Stimulated activated CD4-positive, alpha-beta T cell treated with anti-CD3 and anti-CD28 coated beads, Interleukin-4, amount 100 ng/mL, for 48 hours (primary cell): ENCODE measurements at places on chromosomes 4 and X.

DNA sequence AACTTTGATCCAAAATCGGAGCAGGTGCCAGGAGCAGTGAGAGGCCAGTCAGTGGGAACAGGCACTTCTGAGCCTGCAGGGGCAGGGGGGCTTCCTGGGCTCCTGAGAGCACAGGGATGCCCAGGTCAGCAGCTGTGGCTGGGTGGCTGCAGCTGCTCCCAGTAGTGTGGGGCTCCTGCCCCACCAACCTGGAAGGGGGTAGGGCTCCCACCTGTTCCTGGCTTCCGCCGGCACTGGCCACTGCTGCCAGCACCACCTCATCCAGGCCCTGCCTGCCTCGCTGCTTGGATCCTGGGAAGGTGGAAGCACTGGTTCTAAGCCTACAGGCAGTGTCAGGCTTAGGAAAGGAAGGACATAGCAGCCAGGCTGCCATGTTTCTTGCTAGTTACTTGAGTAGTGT, 18.6 kb downstream of the GRK4 start:
- DNase-seq, result no peak

DNA sequence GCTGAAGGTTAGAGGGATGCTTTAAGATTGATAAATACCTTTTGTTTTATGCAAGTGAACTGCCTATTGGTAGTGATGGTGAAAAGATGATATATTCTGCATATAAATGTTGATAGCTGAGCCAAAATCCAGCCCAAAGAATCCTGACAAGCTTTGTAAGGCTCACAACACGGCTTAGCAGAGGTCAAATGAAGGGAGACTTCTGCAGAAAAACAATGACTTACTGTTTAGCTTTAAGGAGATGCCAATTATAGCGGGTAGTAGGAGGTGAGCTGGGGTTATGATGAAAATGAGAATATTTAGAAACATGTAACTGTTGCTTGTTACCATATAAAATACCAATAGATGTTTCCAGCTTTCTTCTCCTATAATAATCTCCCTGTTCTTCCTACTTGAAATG, 97.1 kb downstream of the AFF1 start:
- no peak for DNase-seq

- DNase-seq, result no peak
Measured at GRCh38 chrX:66193821-66194220, 29.8 kb downstream of the HEPH start.

- DNase-seq, result no peak
Measured at GRCh38 chr4:139866276-139866962, 200.8 kb downstream of the MGST2 start.

GRCh38 chr4:91448668-91449330, 855.0 kb upstream of the GRID2 start:
- DNase-seq, result no peak
